ENCODE measurements at places on chromosomes 2 and 18. TPM values are rescaled to one million over a fixed set of nuclear protein-coding genes. Genes with fewer than 3 reads are reported as not detected.

The TMBIM1 gene
- polyA plus RNA-seq, result 58.7 TPM

The TMEM163 gene
- 21.4 TPM for polyA plus RNA-seq

The TTN gene
- polyA plus RNA-seq, result not detected

The ASXL3 gene
- polyA plus RNA-seq, result 5.2 TPM

The AKAIN1 gene
- polyA plus RNA-seq, result not detected

The ATOH8 gene
- polyA plus RNA-seq, result 15.8 TPM

The PROKR1 gene
- not detected for polyA plus RNA-seq

The DPYSL5 gene
- polyA plus RNA-seq, result 309 TPM

The SLC4A1AP gene
- 19.9 TPM for polyA plus RNA-seq

The ATG9A gene
- polyA plus RNA-seq, result 59.1 TPM

The TBC1D8 gene
- polyA plus RNA-seq, result 15.7 TPM

The RAB6C gene
- polyA plus RNA-seq, result 0.29 TPM

The GALR1 gene
- polyA plus RNA-seq, result 0.10 TPM

The TUBB8B gene
- 0.80 TPM for polyA plus RNA-seq

The MEP1B gene
- not detected for polyA plus RNA-seq

The EVX2 gene
- polyA plus RNA-seq, result 0.14 TPM

Data from brain (organoid and tissue), 16 donors.